ENCODE measurements at places on chromosomes 5 and 9. TPM values are rescaled to one million over a fixed set of nuclear protein-coding genes. Genes with fewer than 3 reads are reported as not detected.

DNA sequence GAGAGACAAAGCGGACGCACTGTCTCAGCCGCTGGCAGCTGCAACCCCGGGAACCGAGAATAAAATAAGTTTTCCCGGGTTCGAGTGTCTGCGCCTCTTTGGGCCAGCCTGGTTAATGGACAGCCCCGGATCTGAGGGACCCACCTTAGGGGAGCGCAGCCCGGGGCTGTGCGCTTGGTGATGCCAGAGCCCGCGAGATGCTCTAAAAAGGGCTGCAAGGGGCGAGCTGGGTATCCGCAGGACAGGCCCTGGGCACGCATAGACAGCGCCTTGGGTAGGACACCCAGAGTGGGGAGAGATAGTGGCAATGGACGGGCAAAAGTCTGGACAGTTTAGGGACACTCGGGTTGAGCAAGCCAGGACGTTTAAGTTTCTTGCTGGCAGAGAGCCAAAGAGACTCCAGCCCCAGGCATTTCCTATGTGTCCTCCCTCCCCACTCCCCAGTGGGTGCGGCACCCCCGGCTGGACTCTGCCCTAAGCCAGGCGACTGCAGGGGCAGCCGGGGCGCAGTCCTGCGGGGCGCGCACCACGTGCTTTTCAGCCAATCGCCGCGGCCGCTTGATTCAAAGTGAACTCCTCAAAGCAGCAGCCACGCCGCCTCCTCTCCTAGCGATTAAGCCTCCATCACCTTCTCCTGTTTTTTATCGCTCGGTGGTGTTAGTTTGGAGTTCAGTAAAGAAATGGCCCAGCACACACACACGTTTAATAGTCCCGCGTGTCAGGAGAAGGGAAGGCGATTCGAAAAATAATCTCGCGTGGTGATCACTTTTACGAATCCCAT is 616 bp upstream of the ENC1 start:
- no peaks in the 10 kb centered on the region for H3K36me3 ChIP-seq
- H3K27me3 ChIP-seq, result no peaks in the 10 kb centered on the region
- H3K4me3 ChIP-seq, result peak overlapping the region; percentile 81
- DNase-seq, result peak; percentile 11
- H3K27ac ChIP-seq, result peak overlapping the region; percentile 58

DNA sequence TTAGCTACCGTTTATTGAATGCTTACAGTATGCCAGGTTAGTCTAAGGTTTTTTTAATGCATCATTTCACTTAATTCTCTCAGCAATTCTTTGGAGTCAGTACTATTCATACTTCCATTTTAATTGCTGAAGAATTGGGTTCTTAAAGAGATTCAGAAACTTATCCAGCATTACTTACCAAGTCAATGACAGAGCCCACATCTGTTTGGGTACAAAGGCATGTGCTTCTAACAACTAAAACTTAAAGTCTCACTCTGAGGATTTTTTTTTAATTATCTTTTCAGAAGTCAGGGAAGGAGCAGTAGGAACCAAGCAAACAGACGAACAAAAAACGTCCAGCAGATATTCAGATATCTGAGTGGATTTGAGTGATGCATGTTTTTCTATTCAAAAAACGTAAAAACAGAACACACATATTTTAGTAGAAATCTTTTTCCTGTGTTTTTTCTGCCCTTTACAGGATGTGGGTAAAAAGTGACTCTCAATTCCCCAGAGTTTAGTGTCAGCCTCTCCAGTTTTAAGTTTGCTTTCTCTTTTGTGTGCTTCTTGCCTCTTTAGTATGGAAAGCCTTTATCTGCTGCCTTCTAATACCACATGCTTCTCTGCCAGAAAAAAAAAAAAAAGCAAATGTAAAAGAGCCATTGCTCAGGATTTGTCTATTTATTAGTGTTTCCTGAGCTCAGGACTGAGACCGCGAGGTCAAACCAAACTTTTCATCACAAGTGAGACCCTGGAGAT is 118.0 kb downstream of the PRKACG start:
- peaks cover 9% of the 10 kb centered on the region for H3K4me1 ChIP-seq
- H3K4me3 ChIP-seq, result peak overlapping the region; percentile 43
- H3K27ac ChIP-seq, result no peak overlapping the region
- DNase-seq, result no peak
- H3K27me3 ChIP-seq, result no peaks in the 10 kb centered on the region
- no peaks in the 10 kb centered on the region for H3K36me3 ChIP-seq

SELENOP gene
- 302 TPM for total RNA-seq

DNA sequence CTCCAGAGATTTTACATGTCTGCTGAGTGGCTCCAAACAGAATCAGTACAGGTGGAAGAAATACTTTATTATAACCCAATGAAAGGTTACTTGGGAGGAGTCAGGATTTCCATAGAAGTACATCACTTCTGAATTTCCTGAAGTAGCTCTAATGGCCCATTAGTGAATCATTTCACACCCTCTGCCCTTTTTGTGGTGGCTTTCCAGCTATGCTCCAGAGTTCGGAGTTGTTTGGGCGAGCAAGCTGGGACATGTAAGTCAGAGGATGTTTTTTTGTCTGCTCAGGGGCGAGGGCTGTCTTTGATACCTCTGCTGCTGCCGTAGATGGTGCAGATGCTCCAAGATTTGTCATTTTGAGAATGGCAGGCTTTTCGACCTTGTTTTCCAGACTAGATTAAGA is 226.1 kb downstream of the GOLPH3 start:
- no peak overlapping the region for H3K4me3 ChIP-seq
- no peak for DNase-seq
- no peaks in the 10 kb centered on the region for H3K4me1 ChIP-seq
- no peaks in the 10 kb centered on the region for H3K27me3 ChIP-seq
- no peak overlapping the region for H3K27ac ChIP-seq

GRCh38 chr5:88214655-88215054 is 54.0 kb downstream of the TMEM161B start:
- H3K4me3 ChIP-seq, result no peak overlapping the region
- no peaks in the 10 kb centered on the region for H3K4me1 ChIP-seq
- no peaks in the 10 kb centered on the region for H3K27me3 ChIP-seq
- H3K36me3 ChIP-seq, result peaks cover 4% of the 10 kb centered on the region
- DNase-seq, result no peak

DNA sequence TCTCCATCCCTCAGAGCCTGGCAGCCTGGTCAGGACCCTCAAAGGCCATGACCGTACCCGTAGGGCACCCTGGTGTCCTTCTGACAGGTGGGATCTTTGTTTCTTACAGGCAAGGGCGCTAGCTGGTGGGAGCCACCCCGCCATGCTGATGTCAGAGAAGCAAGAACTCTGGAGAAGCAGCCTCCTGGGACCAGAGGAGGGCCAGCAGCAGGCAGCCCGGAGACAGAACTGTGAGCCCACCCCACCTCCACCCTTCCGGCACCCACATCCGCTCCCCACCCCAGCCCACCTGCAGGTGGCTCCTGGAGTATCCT is 42.2 kb upstream of the IL17B start:
- H3K27ac ChIP-seq, result peak overlapping the region; percentile 97
- peaks cover 96% of the 10 kb centered on the region for H3K36me3 ChIP-seq
- no peak for DNase-seq
- peaks cover 99% of the 10 kb centered on the region for H3K4me1 ChIP-seq
- H3K4me3 ChIP-seq, result peak overlapping the region; percentile 83
- no peaks in the 10 kb centered on the region for H3K27me3 ChIP-seq

DNA sequence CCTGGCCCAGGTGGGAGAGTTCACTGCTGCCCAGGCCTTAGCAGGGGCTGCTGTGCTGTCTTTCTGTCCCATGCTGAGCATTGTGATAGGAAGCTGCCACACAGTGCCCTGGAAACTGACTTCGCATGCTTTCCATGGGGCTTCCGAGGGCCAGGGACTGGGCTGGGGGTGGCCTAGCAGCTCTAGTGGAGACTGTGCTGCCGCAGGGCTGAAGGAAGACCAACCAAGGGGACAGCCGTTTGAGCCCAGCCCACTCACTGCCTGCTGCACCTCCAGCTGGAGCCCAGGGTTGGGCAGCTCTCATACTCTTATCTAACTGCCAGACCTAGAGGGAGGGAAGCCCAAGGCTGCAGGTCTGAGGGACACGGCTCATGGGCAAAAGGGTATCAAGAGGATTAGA is 79.2 kb downstream of the RGS3 start:
- H3K4me1 ChIP-seq, result peaks cover 40% of the 10 kb centered on the region
- no peak for DNase-seq
- H3K4me3 ChIP-seq, result no peak overlapping the region
- peaks cover 13% of the 10 kb centered on the region for H3K36me3 ChIP-seq

DNA sequence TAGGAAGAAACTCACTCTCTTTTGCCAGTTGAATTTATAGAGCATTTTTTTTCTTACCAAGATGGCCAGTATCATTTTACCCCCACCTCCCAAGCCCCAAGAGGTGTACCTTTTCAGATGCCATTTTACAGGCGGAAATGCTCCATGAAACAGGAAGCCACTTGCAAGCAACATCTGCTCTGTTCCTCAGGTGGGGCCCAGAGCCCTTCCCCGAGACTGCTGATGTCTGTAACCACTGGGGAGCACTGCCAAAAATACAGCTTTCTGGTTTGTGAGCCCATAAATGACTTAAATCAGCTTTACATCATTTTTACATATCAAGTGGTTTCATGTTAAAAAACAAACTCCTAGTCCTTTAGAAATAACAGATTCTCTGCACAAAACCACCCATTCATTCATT is 42.9 kb upstream of the GARNL3 start:
- H3K4me3 ChIP-seq, result no peak overlapping the region
- no peaks in the 10 kb centered on the region for H3K27me3 ChIP-seq
- H3K36me3 ChIP-seq, result no peaks in the 10 kb centered on the region
- no peak for DNase-seq
- H3K27ac ChIP-seq, result no peak overlapping the region

DNA sequence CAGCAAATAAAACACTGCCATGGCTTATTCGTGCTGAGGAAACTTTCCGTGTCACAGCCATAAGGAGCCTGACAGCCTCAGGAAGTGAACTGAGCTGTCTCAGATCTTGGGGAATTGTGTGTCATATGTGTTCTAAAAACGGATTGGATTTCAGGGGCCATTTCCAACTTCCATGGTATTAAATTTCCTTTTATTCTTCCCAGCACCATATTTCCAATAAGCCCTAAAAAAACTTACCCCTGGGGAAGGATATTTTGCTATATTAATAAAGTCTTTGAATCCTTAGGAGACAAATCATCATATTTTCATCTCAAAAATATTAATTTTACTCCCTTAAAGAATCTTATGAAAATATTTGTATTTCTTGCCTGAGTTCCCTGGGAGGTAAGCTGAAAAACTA is 93.9 kb downstream of the LHFPL2 start:
- H3K4me1 ChIP-seq, result no peaks in the 10 kb centered on the region
- H3K36me3 ChIP-seq, result no peaks in the 10 kb centered on the region
- H3K27me3 ChIP-seq, result no peaks in the 10 kb centered on the region
- H3K4me3 ChIP-seq, result no peak overlapping the region
